ENCODE measurements at places on chromosomes 2 and 18.
A peak's percentile ranks its signal among the peaks of the same experiment; 100 is the strongest.

GRCh38 chr18:79531926-79532312, 136.2 kb downstream of the NFATC1 start:
- DNase-seq = no peak

DNA sequence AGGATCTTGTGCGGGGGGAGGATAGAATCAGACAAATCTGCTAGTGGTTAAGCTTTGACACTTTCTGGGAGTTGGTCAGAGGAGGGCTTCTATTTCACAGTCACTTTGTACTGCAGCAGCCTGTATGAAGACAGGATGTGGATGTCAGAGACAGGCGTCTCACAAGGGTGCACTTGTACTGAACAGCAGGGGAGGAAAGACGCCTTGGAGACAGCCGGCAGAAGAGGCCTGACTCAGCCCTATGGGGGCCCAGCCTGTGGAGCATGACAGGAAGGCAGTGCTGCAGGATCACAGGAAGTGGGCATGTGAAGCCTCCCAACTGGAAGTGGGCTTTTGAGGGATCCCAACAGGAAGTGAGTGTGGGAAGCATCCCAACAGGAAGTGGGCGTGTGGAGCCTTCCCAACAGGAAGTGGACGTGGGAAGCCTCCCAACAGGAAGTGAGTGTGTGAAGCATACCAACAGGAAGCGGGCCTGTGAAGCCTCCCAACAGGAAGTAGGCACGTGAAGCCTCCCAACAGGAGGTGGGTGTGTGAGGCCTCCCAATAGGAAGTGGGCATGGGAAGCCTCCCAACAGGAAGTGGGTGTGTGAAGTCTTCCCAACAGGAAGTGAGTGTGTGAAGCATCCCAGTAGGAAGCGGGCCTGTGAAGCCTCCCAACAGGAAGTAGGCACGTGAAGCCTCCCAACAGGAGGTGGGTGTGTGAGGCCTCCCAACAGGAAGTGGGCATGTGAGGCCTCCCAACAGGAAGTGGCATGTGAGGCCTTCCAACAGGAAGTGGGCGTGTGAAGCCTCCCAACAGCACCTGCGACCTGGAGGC, 212.3 kb downstream of the SNTG2 start:
- DNase-seq = no peak

- no peak for DNase-seq
Observed at GRCh38 chr2:239400596-239401066, at the start of gene HDAC4. TSS of gene HDAC4 (minus strand) at chr2:239401020. CDS start at chr2:239352699, 48,321 bp downstream.

GRCh38 chr2:137118140-137118539, 352.8 kb downstream of the THSD7B start:
- no peak for DNase-seq

GRCh38 chr2:18136881-18137475, 258.5 kb downstream of the KCNS3 start:
- DNase-seq = no peak

DNA sequence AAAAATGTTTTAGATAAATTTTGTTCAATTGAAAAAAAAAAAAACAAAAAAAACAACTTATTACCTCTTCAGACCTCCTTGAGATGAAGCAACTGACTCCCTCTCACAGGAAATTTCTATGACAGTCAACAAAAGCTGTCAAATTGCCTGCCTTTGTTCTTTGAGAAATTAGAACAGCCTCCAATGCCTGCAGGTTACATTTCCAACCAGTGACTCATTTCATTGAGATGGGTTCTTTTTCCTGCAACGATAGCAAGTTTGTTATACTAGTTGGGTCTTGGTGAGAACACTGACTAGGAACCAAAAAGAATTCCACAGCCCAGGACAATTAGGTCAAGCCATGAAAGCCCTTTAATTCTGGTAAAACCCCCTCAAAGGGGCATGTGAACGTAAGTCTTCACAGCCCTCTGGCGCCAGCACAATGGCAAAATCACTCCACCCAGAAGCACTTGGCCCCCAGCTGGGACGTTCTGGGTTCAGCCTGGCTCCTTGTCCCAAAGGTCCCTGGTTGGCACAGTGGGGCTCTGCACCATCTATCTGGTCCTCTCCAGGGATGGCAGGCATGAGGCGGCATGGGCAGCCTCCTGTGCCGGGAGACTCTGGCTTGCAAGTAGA, 87.0 kb downstream of the SPP2 start:
- DNase-seq = no peak

DNA sequence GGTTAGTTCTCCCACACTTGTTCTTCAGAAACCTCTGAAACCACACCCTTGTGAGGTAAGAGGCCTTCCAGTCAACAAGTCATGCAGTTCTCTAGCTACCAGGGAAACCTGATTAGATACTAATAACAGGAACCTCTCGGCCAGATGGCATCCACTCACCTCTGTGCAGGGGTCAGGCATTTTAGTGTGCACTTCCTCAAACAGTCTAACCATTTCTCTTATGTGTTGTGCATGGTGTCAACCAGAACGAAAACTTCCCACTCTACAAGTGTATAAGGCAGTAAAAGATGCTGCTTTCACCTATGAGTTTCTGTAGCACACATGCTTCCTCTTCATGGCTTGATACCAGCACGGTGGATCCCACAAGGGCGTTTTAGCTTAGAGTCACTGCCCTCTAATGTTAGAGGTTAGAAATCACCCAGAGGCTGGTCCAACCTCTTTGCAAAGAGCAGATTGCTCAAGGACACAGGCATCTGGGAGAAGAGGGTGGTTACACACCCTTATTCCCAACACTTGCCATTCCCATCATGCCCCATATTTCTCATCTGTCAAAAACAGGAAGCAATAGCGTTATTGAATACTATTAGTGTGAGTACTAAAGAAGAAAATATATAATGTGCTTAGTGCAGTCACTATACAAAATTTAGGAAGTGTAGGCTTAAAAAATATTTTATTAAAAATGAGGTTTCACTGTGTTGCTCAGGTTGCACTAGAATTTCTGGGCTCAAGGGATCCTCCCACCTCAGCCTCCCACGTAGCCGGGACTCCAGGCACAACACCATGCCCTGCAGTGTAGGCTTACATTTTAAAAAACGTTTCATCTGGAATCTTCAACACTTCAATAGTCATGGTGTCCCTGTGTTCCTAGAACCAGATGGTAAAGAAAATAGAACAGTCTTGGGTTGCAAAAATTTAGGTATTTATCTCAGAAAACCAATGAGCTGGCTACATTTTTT, 34.5 kb upstream of the RAB31 start:
- peak; percentile 75 for DNase-seq

DNA sequence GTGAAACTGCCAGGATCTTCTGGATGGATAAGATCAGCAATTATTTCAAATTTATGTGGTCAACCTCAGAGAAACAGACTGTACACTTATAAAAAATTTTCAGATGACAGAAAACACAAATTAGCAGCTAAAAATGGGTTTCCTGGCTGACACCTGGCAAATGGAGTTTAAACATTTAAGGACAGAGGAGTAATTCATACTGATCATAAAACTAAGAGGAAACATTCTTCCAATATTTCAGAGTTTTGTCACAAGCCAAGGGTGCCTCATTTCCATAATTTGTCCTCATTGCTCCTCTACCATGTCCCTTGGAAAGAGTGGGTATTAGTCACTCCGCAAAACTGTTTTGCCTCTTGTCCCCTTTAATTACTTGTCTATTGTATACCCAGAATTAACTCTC, 70.2 kb downstream of the TMEFF2 start:
- DNase-seq = no peak

- no peak for DNase-seq
Observed at GRCh38 chr2:187646556-187646955, 92.3 kb upstream of the TFPI start.

DNA sequence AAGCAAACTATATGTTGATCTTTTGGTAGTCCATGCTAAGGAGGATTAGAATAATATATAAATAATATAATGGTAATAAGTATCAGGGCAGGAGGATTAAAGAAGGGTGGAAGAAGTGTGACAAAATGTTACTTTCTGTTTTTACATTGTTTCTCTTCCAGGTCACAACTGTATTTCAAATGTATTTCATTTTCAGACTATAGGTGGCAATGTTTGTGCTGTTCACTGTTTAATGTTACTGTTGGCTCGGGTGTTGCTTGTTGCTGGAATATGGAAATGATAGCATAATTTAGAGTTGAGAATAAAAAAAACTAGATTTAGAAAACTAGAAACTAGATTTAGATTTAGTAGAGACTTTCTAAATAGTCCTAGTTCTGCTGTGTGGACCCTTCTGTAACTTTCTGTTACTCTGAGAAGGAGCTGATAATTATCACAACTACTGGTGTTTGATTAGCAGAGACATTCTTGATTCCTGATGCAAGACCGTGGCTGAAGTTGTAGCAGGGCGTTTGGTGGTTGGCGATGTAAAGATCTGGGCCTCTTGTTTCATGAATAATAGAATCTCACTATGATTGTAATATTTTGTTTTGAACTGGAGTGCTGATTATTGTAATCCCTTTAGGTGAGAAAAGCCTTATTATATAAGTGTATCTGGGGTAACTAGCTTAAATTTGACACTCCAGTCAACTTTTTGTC, 7.9 kb downstream of the NEDD4L start:
- DNase-seq = peak; percentile 76

All from hematopoietic multipotent progenitor cell treated with erythropoietin and hydrocortisone succinate and interleukin-3 and kit ligand, for 8 days (in vitro differentiated cells).